Stimulated activated CD8-positive, alpha-beta memory T cell treated with anti-CD3 and anti-CD28 coated beads, Interleukin-7, amount 100 ng/mL, for 4 hours (primary cell): ENCODE measurements at places on chromosomes 3 and 15.

- no peak for DNase-seq
Observed at GRCh38 chr3:155312781-155313180, 19.3 kb upstream of the STRIT1 start.

- no peak for DNase-seq
Observed at GRCh38 chr3:174147798-174148197, 711.3 kb upstream of the NAALADL2 start.

DNA sequence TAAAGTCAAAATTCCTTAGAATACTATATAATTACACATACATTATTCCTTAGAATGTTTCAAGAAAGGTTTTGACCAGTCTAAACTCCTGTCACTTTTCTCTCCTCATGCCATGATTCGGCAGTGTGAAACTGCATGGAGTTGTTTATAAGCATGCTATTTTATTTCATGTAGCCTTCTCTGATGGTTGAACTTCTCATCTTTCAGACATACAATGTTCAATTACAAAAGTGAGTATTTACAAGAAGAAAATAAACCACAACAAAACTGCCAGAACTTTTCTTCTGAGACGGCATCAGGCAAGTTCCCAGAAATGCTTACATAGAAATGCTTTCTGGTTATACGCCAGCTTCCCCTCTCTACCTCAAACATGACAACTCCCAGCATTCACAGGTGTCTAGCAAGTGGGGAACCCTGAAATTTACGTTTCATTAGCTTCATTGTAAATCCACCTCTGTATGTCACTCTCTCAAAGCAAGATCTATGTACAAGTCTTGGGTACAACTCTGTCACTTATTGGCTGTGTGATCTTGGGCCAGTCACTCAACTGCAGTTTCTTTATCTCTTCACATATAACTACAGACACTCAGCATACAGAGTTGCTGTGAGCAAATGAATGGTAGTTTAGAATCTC is 42.7 kb downstream of the HDGFL3 start:
- DNase-seq = no peak

- DNase-seq = no peak
Observed at GRCh38 chr3:71796290-71796689, 11.3 kb upstream of the PROK2 start.

- no peak for DNase-seq
Observed at GRCh38 chr3:8523041-8523440, 21.4 kb downstream of the LMCD1 start.

GRCh38 chr15:38127306-38127771 is 125.3 kb upstream of the SPRED1 start:
- no peak for DNase-seq

- DNase-seq = no peak
Observed at GRCh38 chr15:53130943-53131342, 340.8 kb upstream of the ONECUT1 start.

DNA sequence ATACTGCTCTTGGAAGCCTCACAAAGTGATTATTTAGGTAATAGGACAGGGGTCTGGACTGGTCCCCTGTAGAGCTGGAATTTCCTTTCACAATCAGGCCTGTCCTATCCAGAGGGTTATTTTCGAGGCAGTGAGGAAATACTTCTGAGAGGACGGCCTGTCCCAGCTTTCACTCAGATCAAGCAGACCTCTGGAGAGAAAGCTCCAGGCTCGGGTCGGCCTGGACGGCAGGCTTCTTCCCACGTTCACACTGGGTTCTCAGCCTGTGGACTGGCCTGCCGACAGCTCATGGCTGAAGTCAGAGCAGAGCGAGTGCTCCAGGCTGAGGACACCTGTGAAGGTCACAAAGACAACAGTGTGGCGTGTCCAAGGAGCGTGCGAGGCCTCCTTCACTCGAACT is 405.3 kb downstream of the VPS13C start:
- DNase-seq = no peak

- no peak for DNase-seq
Observed at GRCh38 chr15:25671132-25671531, 192.0 kb downstream of the ATP10A start.

DNA sequence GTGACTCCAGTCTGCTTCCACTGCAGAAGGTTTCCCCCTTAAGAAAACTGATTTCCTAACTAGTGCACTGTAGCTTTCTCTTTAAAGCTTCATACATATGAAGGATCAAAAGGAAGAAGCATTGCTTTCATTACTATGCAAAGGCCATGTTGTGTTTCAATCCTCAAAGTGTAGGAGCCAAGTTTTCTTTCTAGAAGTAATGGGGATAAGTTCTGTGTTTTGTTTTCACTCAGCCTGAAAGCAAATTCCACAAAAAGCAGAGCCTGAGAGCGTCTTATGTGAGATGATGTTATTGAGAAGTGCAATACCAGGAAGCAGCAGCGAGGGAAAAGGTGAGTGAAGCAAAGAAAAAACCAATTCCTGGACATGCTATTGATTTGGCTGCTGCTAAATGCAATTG is 99.7 kb downstream of the GMNC start:
- no peak for DNase-seq

DNA sequence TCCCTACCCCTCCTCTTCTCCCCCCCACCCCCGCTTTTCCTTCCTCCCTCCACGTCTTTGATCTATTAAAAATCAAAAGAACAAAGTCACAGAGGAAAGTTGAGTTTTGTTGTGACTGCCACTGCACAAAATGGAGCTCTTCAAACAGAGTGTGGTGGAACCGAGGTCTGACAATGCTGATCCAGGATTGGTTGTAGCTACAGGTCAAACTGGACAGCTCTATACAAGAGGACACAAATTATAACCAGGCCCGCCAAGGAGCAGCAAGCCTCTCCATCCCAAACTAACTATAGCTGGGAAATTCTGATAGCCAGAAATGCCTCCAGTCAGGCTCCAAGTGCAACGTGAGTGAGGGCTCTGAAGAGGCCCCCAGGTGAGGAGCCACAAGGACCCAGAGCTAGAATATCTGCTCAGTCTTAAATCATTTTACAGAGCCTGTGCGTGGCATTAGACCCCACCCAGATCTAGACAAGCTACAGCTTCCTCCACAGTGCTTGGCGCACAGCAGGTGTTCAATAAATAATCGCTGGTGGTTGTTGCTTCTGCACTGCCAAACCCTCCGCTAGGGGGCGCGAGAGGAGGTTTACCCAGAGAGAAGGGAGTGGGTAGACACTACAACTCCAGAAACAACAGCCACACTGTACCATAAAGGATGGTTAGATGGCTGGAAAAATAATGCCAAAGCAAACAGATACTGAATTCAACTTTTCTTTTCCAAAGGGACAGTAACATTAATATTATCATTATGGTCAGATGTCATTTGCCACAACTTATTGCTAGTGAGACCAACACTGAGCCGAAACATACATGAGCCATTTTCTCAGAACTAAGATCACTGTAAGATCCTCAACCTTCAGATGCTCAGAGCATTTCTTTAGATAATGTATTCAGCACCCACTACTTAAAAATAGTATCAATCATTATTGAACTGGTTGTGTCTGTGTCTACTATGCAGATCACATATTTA is 44.6 kb downstream of the ZIC4 start:
- no peak for DNase-seq

GRCh38 chr3:36362973-36363372 is 17.3 kb upstream of the STAC start:
- DNase-seq = no peak

GRCh38 chr3:50147447-50147846 is 7.7 kb upstream of the SEMA3F start:
- no peak for DNase-seq

- DNase-seq = no peak
Observed at GRCh38 chr3:110869736-110870135, 201.9 kb upstream of the NECTIN3 start.

GRCh38 chr15:64146041-64146440 is 5.5 kb upstream of the SNX22 start:
- DNase-seq = no peak

- DNase-seq = no peak
Observed at GRCh38 chr3:164360738-164361406, 717.4 kb downstream of the SI start.

- no peak for DNase-seq
Observed at GRCh38 chr3:3586336-3586735, 212.9 kb upstream of the LRRN1 start.

DNA sequence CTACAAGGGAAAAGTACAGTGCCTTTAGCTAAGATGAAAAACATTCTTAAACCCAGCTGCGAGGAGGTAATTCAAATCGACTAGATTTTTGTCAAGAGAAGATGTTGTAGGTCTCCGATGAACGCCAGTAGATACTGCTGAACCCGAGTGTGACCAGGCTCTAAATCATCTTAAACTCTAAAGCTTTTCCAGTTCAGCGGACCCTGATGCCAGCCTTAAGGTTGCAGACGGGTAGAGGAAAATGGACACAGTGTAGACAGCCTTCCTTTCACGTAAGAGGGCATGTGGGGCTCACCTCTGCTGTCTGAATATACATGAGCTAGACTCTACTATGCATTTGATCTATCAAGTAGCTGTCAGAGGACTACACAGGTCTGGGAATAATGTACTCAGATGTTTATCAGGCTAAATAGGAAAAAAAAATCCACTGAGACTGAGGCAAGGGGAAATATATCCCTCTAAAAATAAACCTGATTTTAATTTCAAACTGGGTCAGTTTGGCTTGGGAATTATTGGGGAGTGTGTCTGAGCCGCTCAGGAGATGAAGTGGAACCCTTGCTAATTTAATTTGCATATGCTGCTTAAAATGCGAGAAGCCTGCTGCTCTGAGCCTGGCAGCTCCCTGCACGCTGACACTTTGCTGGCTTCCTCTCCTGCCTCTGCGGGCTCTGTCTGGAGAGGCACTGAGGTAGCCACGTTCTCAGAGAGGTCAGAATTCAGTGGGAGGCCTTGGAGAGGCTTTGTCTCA is 151.9 kb downstream of the CADPS start:
- DNase-seq = no peak

DNA sequence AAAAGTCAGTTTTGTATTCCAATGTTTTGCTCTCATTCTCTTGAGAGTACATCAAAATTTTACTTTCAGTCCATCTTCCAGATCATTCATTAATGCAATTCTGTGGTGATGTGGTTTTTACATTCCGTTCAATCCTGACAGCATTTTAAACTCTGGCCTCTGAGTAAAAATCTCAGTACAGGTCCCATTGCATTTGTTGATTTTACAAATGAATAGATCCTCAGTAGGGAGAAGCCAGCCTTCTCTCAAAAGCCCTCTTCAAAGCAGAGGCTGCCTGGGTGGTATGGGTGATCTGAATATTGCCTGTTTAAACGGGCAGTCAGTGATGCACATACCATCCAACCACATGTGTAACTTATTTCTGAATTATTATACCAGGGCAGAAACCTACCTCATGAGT is 72.5 kb upstream of the TSC22D2 start:
- DNase-seq = no peak

- no peak for DNase-seq
Observed at GRCh38 chr15:100259266-100259665, 82.5 kb downstream of the ADAMTS17 start.

GRCh38 chr3:140850210-140850955 is 91.3 kb upstream of the SLC25A36 start:
- no peak for DNase-seq
